ENCODE measurements at places on chromosomes 12 and 14.

DNA sequence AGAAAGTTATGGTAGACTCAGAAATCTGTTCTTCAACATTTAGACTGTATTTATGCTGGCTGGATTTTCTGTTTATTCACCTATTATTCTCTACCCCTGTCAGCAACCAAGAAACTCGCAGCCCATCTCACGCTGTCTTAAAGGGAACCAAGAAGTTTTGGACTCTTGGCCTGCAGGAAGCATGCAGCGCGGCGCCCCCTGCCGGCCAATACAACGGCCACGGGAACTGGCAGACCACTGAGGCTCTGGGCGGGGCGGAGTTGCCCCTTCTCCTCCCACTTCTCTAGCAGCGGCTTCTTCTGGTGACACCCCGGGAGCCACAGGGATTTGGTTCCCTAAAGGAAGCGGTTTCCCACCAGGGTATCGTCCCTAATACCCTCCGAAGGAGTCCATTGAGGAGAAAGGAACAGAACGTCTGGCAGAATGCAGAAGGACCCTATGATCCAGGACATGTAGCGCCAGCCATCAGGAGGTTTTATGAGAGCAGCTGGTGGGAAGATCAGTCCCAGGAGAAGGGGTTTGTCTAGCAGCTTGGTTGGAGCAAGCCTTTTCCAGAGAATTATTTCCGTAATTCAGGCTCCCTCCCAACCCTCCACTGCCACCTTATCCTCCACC, 21.0 kb upstream of the RNASE2 start:
- DNase-seq = peak; percentile 1

DNA sequence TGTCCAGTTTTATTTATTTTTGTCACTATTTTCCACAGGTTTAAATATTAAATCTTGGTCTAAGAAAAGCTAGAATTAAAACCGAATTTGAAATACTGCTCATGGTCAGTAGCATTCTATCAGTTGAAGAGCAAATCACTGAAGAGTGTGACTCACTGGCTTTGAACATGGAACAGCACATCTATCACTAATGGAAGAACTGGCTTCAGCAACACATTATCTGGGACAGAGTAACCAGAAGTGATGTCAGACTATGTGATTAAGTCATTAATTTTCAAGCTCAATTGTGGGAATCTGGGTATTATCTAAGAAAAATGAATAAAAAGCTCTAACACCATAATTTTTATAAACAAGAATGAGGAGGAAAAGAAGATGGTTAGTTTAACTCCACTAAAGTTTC, 527.5 kb downstream of the TMTC2 start:
- DNase-seq = no peak

GRCh38 chr14:51117593-51117992, 22.7 kb upstream of the TRIM9 start:
- DNase-seq = no peak

DNA sequence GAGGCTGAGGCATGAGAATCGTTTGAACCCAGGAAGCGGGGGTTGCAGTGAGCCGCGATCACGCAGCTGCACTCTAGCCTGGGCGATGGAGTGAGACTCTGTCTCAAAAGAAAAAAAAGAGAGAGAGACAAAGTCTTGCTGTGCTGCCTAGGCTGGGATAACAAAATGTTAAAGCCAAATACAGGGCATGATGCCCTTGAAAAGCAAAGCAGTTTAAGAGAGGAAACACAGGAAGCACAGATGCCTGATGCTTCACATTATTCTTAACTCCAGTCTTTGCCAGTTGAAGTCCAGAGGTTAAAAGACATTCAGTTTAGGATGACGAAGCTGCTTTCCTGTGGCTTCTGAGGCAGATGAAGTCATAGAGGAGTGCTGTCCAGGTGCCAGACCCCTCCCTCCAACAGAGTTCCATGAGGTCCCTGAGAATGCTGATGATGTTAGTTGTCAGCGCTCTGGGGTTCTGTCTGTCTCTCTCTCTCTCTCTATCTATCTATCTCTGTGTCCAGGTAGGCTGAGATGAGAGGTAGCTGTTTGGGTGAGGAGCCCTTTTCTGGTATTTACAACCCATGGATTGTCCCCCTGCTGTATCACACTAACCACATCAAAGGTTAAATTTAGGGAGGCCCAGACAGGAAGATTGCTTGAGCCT, 4.9 kb upstream of the MRPL52 start:
- peak; percentile 91 for DNase-seq

- no peak for DNase-seq
Observed at GRCh38 chr14:72822946-72823611, 70.8 kb downstream of the DPF3 start.

GRCh38 chr12:61452076-61452475, 808.1 kb upstream of the USP15 start:
- DNase-seq = peak; percentile 31

DNA sequence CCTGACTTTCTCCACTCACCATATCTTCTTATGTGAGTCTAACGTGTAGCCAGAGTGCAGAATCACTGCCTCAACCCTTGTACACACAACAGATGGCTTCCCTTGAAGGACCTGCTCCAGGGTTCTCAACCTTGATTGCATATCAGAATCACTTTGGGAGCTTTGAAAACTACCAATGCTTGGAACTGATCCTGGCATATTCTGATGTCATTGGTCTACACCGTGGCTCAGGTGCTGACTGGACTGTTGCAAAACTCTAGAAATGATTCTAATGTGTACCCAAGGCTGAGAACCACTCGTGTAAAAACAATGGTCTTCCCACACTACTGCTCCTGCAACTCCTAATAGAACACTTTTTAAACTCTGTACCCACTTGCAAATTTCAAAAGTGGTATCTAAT, 18.5 kb downstream of the TMEM132D start:
- no peak for DNase-seq

DNA sequence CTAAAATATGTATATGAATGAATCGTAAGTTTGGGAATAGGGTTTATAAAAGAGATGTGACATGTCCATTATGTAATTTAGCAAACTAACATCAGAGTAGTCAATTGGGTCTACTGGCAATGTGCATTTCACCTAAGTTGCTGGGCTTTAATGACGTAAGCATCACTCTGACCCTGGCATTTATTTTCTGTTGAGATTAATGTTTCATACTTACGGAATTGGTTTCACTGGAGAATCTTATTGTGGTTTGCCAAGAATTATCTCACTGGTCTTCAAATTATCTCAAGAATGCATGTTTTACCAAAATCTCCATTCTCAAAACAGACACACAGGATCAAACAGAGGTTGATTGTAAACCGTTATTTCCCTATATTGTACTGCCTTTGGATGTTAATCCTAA, 437.1 kb downstream of the NPAS3 start:
- peak; percentile 3 for DNase-seq

GRCh38 chr14:96698960-96699539, 98.1 kb upstream of the VRK1 start:
- DNase-seq = no peak

DNA sequence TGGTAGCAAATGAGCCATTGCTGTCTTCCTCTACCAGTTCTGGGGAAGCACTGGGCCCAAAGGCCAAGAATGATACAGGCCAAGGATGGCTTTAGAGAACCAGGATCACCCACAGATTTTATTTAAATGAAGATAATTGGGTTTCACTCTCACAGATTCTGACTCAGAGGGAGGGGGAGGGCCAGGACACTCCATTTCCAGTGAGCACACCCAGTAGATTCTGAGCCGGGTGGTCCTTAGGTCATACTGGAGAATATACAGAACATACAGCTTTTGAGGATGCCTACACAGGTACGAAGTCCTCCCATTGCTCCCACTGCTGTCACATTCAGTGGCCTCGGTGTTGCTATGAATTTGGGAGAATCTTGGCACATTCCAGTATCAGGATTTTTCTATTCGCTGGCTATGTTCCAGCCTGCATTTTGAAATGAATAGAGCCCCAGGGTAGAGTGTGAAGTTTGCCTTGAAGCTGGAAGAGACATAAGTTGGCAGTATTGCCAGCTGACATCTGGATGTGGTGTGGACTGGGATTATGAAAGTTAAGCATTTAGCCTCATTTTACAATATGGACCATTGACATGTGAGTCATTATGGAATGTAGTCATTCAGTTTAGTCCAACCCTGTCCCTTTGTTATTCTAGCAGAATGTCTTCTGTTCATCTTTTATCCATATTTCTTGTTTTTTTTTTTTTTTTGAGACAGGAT, 45.8 kb upstream of the POC1B start:
- DNase-seq = peak; percentile 8

DNA sequence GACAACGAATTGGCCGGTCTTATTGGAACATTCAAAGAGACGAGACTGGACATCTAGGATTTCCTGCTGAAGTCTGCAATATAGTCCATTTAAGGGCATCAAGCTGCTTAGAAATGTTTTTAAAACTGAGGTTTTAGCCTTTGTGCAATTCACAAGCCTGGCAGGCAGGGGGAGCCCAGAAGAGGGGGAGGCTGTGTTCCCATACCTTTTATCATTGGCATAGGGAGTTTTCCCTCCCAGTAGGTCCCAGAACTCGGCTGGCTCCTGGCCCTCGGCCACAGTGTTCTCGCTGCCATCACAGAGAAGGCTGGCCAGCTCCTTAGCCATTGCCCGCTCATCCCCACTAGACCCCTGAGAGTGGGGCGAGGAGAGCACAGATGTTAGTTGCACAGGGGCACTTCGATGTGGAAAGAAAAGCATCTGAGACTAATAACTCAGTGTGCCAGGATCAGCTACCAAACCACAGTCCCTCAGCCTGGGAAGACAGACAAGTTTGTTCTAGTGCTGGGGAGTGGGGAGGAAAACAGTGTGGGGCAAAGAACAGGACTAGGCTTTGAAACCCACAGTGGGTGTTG, 15.1 kb downstream of the AVIL start:
- peak; percentile 59 for DNase-seq

GRCh38 chr12:41220931-41221330, 32.8 kb downstream of the PDZRN4 start:
- no peak for DNase-seq

DNA sequence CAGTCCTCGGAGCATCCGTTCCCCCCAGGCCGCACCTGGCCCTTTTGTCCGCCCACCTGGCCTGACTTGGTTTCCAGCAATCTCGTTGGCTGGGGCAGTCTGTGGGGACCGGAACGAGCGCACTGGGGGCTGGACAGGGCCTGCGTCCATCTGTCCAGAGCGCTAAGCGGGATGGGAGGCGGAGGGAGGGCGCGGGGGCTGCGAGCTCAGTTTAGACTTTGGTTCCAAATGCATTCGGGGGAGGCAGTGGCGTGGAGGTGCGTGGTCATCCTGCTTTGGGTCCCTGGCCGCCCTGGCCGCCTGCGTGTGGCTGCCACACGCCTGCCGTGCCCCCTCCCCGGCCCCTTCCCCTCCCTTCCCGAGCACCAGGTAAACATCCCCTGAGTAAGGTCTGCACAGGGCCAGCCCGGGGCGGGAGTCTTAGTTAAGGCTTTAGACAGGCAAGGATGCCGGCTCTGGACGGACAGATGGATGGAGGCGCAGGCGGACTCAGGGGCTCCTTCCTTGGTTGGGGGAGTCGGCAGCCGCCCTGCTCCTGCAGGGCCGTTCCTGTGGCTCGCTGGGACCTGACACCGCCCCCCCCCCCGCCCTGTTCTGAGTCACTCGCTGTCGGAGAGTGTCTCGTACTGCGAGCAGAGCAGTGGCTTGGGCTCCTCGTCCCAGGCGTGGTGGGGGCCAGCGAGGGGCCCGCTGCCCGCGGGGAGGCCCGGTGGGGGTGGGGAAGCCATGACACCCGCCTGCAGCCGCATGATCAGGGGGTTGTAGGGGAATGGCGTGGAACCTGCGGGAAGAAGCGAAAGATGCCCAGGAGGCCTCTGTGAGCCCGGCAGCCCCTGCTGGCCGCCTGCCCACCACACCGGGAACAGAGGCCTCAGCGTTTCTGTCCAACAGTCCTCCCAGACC, 30.2 kb downstream of the RFLNA start:
- no peak for DNase-seq

- DNase-seq = no peak
Observed at GRCh38 chr12:69949311-69950002, 124.4 kb downstream of the MYRFL start.

DNA sequence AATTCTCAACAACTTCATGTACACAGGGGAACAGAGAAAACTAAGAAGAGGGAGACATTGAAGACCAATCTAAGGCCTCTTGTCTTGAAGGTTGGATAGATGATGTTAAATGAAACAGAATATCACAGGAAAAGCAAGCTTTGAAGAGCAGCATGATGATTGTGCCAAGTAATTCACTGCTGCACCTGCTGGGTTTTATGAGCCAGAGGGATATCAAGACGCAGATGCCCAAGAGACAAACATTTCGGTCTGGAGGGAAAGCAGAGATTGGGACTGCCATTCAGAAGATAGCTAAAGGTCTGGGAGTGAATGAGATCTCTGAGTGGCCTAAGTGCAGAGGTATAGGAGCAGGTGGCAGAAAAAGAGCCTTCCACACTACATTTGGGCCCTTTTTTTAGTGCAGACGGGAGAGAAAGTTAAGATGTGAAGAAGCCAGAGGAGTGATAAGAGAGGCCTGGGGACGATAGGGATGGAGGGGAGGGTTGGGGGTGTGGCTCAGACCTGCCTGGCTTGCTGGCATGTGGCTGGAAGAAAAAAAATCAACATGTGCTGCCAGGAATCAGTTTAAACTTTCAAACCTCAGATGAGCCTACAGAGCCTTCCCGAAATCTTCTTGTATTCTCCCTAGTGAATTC, 200.6 kb downstream of the AEBP2 start:
- no peak for DNase-seq

DNA sequence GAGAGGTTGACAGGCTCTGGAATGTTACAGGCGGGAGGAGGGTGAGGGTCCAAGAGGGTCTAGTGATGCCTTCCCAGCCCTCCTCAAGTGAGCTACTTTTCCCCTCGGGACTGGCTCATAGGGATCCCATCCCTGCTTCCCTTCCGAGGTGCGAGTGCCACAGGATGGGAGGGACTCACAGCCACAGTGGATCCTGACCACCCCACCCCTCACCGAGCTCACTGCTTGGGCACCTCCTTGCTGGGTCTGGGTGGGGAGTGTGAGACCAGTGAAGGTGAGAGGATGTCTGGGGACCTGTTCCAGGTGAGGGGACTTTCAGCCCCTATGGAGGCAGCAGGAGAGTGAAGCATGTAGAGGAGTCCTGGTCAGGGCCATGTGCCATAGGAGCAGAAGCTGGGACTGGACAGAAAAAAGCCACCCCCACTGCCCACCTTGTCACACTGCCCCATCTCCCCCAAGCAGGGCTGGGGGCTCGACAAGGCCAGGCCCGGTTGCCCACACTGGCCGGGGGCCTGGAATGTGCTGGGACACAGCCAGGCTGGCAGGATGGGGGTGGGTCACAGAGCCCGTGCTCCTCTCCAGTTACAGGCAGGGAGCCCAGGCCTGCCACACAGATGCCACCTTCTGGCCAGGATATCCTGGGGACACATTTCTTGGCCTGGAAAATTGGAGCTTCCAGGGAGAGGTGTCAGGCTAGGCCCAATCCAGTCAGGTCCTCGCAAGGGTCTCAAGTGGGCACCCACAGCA, 1.7 kb upstream of the TNS2 start:
- DNase-seq = peak; percentile 46
